Stimulated activated CD4-positive, alpha-beta T cell treated with anti-CD3 and anti-CD28 coated beads, Interleukin-2, amount 100 ng/mL, for 24 hours (primary cell): ENCODE measurements at places on chromosomes 2 and 18.

DNA sequence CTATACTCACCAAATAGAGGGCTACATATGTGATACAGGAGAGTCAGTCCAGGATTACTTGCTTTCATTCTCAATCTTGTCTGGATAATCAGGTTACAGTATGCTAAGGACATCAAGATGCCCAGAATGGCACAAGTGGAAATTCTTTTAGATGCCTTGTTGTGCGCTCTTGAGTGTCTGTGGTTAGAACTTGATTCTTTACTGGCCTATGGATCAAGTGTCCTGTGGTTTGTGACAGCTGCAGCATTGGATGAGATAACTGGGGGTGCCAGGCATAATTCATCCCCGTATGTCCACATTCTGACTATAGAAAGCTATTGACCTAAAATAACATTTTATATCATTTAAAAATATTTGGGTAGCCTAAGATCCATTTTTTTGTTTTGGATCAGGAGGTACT is 40.1 kb downstream of the CDC42EP3 start:
- DNase-seq: no peak

- no peak for DNase-seq
These were observed 169.6 kb downstream of the KCNS3 start for GRCh38 chr2:18047896-18048657.

GRCh38 chr18:78006006-78006773 is 756.5 kb downstream of the GALR1 start:
- DNase-seq: no peak

DNA sequence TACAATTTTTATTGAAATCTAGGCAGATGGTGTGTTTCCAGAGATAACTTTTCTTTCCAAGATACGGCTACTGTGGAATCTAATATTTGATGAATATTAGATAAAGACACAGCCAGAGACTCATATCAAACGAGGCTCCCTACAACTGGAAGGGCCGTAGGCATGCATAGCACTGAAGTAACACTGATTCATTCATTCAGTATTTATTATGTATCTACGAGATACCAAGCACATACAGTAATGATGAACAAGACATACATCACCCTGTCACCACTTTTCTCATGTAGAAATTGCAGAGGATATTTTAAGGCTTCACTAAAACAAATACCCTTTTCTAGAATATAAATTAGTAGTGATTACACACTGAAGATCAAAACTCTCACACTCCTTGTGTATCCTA is 74.5 kb downstream of the KCTD18 start:
- no peak for DNase-seq

- DNase-seq: no peak
These were observed 24.8 kb downstream of the DYNC1I2 start for GRCh38 chr2:171712051-171712450.

DNA sequence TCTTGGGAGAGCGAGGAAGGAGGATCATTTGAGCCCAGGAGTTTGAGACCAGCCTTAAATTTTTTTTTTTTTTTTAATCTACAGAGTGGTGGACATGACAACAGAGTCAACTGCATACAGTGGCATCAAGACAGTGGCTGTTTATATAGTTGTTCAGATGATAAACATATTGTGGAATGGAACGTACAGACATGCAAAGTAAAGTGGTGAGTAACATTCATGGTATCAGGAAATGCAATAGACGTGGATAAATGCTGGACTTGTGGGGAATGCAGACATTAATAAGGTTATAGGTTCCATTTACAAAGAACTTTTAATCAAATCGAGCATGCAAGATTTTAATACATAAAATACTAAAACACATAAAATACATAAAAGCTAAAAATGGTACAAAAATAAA is 11.9 kb downstream of the WDR43 start:
- DNase-seq: no peak

DNA sequence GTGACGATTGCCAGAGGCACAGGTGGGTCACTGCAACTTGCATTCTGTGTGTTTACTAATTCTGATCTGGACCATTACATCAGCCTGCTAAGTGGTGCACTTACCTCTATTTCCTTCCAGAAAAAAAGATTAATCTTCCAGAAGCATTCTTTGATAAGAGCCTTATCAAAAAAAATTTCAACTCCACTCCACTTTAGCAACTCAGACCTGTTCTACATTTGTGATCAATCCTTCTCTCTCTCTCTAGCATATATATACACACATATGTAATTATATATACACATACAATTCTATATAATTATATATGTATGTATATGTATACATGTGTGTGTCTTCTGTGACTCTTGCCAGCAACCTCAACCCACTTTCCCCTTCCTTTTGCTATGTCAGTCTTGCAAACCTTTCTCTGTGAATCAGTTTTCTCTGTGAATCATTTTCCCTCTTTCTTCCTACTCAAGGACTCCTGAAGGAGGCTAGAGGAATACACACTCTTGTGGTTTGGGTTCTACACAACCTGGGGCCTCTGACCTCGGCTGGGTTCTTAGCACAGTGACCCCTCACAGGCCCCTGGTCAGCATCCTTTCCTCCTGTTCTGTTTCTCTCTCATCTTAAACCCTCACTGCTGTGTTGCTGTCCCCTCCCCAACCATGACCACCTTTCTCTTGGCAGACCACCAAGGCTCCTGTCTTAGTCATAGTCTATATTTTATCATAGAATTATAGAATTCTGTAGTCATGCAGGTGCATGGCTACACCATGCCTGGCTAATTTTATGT is 130.4 kb upstream of the PELI1 start:
- no peak for DNase-seq

DNA sequence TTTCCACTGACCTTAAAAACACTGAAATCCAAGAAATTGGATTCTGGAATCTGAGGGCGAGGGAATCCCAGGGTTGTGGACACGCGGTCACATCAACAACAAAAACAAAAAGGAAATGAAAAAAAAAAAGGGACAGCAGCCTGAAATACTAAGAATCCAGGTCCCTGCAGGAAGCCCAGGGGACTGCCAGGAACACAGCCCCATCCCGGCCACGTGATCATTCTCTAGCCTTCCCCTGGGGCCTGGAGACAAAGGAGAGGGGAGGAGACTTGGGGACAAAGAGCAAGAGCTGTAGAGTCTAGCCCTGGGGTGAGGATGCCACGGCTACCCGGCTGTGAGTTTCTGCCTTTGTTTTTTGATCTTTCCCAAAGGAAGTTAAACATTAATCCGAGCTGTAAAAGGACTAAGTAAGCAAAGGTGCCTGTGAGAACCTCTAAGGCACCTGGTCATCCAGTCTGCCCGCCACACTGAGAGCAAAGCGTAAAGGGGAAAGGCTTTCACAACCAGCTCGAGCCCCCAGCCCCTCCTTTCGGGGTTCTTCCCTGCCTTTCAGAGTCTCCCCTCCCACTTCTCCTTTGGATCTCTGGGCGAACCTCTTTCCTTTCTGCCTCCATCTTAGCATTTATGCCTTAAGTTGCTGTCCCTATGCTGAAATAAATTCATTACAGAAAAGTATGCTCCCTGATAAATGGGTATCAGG is 57.9 kb upstream of the MSH2 start:
- DNase-seq: no peak

DNA sequence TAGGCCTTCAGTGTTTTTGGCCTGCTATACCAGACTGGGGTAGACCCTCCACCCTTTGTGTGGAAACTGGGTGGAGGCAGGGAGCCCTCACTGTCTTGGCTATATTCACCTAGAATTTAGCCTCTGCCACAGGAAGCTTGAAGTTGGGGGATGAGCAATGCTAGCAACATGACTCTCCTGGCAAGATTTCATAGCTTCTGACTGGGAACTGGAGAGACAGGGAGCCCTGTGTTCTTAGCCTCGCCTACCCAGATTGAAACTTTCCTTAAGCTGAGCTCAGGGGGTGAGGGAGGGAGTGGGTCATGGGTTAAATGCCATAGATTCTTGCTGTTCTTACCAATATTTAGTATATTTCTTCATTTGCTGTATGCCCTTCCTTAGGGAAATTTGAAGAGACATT is 46.8 kb upstream of the FAM98A start:
- no peak for DNase-seq

DNA sequence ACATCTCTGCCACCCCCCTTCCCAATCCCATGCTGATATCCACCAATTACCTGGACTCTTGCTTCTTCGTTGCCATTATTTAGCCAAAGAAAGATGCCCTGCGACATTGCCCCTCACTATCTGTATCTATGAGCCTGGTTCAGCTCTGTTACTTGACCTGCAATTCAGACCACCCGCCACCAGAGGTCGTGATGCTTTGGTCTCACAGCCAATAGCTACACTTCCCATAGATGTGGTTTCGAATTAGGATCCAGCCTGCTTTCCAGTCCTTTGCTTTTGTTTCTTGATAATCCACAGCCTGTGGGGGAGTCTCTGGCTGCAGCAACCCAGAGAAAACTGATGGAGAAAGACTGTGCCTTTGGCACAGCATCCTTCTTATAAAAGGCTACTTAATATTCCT is 239.4 kb downstream of the KLHL29 start:
- peak; percentile 67 for DNase-seq

DNA sequence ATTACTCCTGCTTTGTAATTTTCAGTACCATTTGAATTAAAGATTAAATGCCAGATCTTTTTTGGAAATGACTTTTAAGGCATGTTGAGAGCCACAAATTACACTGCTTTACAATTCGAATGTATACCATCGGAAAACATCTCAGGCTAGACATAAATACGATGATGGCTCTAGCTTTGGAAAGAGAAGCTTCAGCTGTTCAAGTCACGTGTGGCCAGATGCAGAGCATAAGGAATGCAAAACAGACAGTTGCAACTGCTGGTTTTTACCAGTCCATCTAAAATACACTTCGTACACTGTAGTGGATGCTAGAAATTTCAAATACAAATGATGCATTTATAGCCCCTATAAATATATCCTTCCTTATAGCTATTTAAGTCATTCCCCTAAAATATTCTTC is 8.0 kb downstream of the ZNF516 start:
- DNase-seq: no peak

DNA sequence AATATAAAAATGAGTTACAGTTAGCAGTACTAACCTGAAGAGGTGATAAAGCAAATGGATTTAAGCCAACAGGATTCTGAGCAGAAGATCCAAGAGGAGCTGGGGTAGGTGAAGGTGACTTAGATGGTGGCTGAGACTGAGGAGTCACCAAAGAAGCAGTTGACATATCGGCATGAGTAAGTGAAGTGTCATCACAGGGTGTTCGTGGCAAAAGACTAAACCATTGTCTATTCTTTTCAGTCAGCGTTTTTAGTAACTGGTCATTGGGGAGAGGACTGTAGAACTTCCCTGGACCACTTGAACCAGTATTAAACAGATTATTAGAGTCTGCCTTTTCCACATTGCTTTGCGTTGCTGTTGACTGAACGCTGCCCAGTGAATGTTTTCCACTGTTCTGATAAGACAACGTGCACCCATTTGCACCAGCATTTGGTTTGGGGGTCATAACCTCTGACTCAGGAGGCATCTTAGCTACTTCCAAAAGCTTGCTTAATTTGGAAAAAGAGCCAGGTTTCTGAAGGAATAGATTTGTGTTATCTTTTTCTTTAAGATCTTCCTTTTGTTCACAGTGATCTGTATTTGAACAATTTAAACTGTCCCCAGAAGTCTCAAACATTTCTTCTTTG is 63.3 kb upstream of the WDSUB1 start:
- no peak for DNase-seq

- no peak for DNase-seq
These were observed 195.4 kb upstream of the SIX3 start for GRCh38 chr2:44745922-44746766.

GRCh38 chr2:233470839-233471238 is 95.7 kb downstream of the USP40 start:
- DNase-seq: no peak

DNA sequence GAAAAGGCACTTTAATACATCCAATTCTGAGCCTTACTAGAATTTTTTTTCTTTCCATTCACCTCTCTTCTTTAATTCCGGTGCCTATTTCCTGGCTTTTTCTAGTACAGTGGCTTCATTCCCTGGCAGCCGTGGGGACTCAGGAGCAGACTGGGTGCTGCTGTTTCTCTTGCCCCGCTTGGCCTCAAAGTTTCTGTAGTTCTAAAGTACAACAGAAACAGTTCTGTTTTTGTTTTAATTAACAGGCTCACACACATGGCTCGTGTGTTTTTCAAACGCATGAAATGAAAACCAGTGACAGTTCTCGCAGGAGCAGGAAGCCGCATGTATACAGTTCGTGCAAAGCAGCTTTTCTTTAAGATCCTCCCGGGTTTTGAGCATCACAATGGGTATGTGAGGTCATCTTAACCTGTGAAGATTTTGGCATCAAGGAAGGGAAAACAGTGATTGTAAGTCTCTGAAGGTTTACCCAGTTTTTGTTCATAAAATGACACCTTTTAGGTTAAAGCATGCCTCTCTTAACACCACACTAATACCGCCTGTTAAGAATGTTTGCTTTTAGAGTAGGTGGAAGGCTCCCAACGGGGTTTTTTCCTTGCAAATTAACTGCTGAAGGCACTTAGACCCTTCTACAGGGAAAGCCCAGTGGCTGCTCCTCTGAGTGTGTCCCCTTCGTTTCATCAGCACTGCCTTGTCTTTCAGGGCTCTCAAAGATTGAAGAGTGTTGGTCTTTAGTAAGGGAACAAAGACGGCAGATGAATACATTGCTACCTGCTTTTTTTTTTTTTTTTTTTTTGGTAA is 5.8 kb downstream of the FZD7 start:
- no peak for DNase-seq

DNA sequence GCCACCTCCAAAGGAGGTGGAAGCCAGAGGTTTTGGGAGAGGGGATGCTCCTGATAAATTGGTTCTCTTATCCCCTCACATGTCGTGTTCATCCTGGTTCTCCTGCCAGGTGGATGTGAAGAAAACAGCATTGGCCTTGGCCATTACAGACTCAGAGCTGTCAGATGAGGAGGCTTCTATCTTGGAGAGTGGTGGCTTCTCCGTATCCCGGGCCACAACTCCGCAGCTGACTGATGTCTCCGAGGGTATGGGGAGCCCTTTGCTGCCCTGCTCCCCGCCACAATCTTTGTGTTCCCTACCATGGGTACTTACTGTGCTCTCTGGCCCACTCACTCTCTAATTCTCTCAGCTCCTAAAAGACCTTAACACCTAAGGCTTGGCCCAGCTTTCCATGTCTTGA is 3.5 kb downstream of the RETREG2 start:
- no peak for DNase-seq

DNA sequence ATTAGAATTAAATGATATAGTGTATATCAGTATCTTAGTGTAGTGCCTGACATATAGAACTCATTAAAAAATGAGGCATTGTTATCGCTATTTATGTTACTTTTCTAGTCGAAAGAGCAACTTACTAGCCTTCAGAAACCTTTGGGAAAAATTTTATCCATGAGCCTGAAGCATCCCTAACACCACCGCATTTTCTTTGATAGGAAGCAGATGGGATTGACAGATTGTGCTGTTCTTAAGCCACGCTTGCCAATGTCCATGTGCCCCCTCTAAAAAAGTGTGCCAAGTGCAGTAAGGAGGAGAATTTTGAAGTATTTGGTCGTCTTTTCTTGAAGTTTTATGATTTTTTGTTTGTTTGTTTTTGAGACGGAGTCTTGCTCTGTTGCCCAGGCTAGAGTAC is 29.1 kb downstream of the PPM1B start:
- no peak for DNase-seq

GRCh38 chr18:45165176-45165713 is 450.0 kb upstream of the SLC14A2 start:
- DNase-seq: no peak
